ENCODE measurements at places on chromosomes 12 and 14.

DNA sequence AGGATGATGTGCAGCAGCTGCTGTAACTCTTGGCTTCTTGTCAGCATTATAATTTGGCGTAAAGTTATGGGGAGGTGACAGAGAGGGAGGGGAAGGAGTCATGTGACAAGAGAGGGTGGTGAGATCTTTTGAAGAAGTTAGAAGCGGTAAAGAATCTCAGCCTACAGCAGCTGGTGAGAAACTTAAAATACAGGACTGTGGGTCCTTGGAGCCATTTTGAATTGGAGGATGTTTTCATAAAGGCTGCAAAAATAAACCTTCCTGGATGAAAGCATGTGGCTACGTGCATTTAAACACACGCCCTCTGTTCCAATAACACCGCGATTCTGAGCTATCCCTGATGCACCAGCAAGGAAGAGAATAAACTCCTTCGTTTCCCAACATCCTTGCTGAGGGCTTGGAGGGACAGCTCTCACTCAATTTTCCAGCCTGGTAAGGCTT is 133.7 kb downstream of the TMEM30B start:
- no peak for DNase-seq

- DNase-seq = no peak
Measured at GRCh38 chr14:84591827-84592445, 938.0 kb upstream of the FLRT2 start.

DNA sequence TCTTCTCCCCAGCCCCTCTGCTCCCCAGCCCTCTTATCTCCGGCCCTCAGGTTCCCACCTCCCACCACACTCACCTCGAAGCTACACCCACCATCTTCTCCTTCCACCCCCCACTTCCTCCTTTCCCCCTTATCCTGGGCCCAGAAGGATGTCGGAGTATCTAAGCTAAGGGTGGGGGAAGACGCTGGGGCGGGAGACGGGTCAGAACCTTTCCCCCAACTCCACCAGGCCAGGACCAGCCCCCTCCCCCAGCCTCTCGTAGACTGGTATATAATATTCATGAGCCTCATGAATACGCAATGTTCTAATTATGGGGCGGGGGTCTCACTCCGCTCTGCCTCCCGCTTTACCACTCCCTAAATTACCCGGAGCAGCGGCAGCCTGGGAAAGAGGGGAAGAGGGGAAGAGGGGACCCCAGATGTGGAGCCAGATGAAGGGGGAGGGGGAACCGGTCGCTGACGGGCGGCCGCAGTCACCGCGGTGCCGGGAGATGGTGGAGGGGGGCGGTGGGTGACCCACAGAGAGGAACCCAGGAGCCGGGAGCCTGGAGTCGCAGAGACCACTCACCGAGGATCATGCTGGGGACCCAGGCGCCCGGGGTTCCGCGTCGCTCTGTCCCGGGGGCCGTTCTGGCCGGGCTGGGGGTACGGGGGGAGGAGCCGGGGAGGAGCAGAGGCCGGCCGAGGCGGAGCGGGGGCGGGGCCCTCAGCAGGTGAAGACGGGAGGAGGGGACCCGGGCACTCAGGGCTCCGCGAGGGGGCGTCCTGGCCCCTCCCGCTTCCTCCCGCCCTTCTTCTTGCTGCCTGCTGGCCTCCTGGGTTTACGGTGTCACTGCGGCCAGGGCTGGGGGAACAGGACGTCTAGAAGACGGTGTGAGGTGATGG is 6.4 kb upstream of the ZNF385A start:
- peak; percentile 77 for DNase-seq

DNA sequence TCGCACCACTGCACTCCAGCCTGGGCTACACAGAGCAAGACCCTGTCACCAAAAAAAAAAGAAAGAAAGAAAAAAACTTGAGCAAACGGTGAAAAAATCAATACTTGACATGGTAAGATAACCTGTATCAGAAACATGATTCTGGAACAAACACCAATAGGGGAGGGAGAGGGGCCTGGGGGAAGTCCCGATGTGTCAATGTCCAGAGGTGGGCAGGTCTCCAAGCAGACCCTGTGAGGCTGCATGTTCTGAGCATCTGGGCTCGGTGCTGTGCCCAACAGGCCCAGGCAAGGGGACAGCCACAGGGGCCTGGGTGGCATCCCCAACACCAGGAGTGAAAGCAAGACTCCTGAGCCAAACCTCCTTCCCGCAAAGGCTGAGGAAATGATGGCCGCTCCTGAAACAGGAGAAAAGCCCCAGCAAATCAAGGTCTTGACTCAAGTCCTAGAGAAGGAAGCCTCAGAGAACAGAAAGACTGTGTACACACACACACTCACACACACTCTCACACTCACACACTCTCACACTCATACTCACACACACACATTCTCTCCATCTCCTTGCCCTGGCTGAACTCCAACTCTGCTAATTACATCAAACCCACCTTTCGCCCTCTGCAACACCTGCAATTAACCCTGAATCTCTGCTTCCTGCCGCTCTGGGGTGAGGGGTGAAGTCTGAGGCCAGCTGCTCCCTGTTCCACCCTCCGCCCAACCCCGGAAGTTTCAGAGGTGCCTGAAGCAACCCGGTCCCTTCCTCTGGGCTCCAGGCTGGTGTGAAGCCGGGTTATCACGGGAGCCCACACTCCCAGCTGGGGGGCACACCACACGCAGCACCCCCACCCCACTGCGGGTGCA is 20.4 kb downstream of the CCDC88C start:
- DNase-seq = peak; percentile 78

GRCh38 chr12:98744680-98745079 is 99.6 kb downstream of the APAF1 start:
- DNase-seq = no peak

DNA sequence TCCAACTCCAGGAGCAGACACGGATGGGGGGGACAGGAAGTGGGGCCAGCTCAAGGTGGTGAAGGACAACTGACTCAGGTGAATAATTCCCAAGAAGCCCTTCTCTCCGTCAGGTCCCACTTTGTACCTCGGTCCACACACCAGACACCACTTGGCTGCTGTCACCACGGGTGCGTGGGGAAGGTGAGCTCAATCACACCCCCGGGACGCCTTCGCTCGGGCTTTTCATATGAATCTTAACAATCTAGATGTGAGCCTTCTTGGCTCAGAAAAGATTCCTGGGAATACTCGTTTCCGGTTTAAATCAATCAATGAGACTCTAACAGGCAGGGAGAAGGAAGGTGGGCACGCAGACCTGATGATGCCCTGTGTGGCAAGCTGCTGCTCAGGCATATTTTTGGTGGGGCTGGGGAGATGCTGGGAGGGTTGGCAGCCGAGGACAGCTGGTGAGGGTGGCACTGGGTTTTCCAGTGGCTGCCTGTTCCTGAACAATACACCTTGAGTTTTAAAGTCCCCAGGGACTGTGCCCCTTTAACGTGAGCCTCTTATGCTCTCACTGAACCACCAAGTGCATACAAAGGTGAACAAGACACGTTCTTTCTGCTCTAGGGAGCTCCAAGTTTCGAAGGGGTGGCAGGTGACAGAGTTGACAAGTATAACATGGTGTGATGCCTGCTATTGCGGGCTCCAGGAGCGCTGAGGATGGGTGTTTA is 5.1 kb downstream of the TESC start:
- no peak for DNase-seq

GRCh38 chr12:53300187-53300586 is 692 bp downstream of the MYG1 start:
- no peak for DNase-seq

DNA sequence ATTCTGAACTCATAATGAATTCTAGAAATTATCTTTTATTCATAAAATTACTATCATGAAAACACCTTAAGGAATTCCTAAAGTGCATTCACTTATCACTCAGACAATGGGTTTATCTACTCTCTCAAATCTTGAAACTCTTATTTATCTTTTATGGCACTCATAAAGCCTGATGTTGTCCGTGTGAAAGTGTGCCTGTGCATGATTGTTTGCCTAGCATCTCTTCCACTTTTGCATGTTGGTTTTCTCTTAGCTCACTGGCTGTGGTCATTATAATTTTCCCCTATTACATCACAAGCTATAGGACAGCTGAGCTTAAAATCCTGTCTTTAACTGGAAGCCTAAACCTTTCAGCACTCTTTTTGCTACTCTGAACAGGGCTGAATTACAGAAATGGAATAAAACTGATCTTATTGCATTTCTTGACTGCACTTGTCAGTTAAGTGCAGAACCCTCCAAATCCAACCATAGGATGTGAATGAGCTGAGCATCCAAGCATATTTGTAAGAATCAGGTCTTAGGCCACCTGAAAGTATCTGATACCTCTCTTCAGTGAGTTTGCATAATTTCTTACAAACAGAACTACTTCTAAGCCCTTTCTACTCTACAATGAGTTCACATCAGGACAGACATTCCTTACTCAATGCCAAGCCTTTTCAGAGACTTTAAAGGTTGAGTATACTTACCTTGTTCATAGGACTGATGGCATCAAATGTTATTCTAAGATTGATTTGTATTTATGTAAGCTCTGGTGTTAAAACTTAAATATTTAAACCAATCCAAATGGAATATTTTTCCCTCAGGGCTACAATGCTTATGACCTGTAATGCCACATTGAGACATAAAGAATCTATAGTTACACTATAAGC is 221.2 kb upstream of the KITLG start:
- no peak for DNase-seq

- DNase-seq = no peak
Measured at GRCh38 chr12:106541201-106541600, 41.6 kb upstream of the RFX4 start.

DNA sequence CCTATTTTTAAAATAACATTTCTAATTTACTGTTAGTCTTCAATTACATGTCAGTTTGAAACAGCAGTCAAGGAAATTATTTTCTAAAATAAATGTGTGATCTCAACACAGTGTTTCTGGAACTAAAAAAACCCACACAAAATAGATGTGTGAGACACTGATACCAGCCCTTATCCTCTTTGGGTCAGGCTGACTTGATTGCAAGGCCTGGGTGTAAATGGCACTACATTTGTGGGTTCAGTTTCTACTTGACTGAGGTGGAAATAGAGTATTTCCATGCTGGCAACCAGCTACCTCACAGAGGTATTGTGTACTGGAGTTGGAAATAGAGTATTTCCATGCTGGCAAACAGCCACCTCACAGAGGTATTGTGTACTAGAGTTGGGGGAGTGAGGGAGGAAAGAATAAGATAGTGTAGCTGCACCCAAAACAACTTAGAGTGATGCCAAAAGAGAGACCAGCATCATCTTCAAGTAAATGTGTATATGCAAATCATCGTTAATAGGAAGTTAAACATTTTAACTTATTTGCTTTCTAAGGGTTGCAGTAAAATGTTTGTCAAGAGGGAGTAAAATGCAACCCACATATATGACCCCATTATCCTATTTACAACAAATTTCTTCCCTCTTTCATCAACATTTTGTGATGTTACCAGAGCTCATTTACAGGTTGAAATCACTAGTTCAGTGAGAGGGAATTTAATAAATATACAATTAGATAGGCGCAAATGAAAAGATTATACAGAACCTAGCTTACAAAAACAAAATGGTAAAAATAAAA is 10.7 kb upstream of the LYZ start:
- DNase-seq = no peak

- DNase-seq = no peak
Measured at GRCh38 chr14:68462683-68463082, 330.2 kb downstream of the ZFP36L1 start.

- no peak for DNase-seq
Measured at GRCh38 chr12:7512553-7512952, 9.0 kb upstream of the CD163 start.

GRCh38 chr14:76698631-76699030 is 62.6 kb upstream of the VASH1 start:
- DNase-seq = no peak

DNA sequence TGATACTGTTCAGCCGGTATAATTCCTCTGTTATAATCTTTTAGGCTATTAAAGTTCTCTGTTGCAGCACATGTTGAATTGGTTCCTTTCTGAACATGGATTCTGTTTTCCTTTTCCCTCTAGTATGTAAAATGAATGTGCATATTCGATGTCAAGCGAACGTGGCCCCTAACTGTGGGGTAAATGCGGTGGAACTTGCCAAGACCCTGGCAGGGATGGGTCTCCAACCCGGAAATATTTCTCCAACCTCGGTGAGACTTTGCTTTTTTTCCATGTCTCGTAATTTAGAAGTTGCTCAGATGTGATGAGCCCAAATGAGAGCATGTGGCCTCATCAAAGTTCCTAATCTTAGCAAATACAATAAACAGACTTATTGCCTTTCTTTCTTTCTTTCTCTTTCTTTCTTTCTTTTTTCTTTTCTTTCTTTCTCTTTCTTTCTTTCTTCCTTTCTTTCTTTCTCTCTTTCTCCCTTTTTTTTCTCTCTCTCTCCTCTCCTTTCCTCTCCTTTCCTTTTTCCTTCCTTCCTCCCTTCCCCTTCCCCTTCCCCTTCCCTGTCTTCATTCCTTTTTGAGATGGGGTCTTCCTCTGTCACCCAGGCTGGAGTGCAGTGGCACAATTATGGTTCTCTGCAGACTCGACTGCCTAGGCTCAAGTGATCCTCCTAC is 131.9 kb downstream of the PRKCH start:
- DNase-seq = no peak

GRCh38 chr12:6451348-6452244 is at the start of gene TAPBPL:
TSS of gene TAPBPL (plus strand) at chr12:6452042. CDS start at chr12:6452249, 207 bp downstream.
- DNase-seq = peak; percentile 87

- DNase-seq = peak; percentile 60
Measured at GRCh38 chr14:20413744-20414082, 412 bp upstream of the TEP1 start.

DNA sequence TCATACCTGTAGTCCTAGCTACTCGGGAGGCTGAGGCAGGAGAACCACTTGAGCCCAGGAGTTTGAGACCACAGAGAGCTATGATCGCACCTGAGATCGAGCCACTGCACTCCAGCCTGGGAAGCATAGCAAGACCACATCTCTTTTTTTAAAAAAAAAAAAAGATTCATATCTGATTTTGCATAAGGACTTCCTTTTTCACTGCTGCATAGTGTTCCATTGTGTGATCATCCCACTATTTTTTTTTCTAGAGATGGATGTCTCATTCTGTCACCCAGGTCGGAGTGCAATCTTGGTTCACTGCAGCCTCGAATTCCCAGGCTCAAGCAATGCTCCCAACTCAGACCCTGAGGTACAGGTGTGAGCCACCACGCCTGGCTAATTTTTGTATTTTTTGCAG is 50.4 kb downstream of the PHETA1 start:
- DNase-seq = no peak

- DNase-seq = no peak
Measured at GRCh38 chr12:13835652-13836051, 145.8 kb downstream of the GRIN2B start.

- no peak for DNase-seq
Measured at GRCh38 chr12:132279184-132279889, 50.1 kb downstream of the GALNT9 start.

- no peak for DNase-seq
Measured at GRCh38 chr14:104393199-104393897, 186.2 kb upstream of the C14orf180 start.

DNA sequence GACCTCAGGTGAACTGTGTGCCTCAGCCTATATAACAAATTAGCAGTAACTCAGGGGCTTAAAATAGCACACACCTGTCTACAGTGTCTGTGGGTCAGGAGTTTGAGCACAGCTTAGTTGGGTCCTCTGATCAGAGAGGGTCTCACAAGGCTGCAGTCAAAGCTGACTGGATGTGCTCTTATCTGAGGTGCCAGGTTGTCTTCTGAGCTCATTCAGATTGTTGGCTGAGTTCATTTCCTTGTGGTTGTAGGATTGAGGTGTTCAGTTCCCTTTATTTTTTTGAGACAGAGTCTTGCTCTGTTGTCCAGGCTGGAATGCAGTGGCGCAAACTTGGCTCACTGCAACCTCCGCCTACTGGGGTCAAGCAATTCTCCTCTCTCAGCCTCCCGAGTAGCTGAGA is 164.7 kb downstream of the ADCK1 start:
- no peak for DNase-seq

- DNase-seq = no peak
Measured at GRCh38 chr12:1473418-1473817, 121.0 kb downstream of the FBXL14 start.

GRCh38 chr12:101051901-101052550 is 158.0 kb downstream of the SLC5A8 start:
- no peak for DNase-seq
